Activated naive CD8-positive, alpha-beta T cell treated with anti-CD3 and anti-CD28 coated beads, Interleukin-2, amount 10 ng/mL, durations not matched to agents 7 days and 5 days (primary cell): ENCODE measurements at places on chromosomes 6 and 20. TPM values are rescaled to one million over a fixed set of nuclear protein-coding genes. Genes with fewer than 3 reads are reported as not detected.
A peak's percentile ranks its signal among the peaks of the same experiment; 100 is the strongest.

- DNase-seq: no peak
Measured at GRCh38 chr6:56936466-56936865, 18.4 kb upstream of the BEND6 start.

DNA sequence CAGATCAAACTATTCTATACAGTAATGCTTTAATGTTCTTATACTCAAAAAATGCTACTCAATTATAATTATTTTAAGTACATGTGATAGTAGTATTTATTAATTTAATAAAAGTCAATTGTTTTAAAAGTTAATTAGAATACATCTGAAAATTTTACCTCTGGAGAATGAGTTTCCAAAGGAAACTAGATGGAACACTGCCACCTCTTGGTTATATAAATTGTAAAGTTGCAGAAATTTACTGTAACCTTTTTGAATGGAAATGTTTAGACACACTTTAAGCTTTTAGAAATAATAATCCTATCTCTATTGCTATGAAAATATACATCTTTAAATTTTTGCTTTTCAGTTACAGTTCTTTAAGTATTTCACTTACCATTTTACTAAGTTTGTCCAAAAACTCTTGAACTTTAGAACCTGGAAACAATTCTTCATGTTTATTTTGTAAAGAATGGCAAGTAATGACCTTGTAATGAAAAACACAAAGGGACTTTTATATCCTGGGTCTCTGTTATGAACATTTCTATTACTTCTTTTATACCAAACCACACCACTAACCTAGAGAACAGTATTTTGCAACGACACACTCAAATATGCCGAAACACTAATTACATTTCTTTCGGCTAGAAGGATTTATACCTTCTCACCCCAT, 10.9 kb upstream of the BMP5 start:
- no peak for DNase-seq

- DNase-seq: no peak
Measured at GRCh38 chr6:9848094-9848493, 566.8 kb downstream of the TFAP2A start.

GRCh38 chr6:164315376-164315775, 900.9 kb downstream of the QKI start:
- DNase-seq: no peak

DNA sequence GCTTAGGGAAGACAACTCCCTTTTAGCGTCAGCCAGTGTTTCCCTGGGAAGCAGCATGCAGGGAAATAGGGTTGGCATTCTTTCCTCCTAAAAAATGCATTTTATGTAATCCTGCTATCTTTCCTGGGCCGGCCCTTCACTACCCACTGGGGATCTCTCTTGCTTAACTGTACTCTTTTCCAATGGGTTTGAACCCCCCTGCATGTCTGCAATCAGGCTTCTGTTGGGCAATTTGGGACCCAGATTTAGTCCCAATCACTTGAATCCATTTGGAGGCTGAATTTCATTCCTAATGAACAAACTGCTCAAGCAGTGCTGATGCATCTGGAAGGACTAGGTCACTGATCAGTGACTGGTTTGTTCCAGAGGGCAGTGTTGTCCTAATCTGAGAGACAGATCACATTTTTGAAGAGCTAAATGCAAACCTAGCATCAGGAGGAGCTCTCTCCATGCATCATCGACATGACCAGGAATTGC, 152.0 kb downstream of the TSHZ2 start:
- no peak for DNase-seq

DNA sequence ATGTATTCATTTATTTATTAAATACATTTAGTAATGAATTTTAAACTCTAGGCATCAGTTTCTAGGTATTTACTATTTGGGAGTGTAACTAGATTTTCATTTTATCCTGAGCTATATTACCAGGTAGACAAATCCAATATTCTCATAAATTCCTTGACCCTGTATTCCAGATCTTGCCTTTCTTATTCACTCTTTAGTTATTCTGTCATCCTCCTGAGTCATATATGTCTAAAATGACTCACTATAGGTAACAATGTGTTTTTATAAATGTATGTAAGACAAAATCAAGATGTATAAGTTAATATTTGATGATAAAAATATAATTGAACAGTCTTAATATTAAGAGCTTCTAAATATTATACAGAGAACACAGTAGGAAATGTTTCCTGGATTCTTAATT, 642.1 kb upstream of the NRSN1 start:
- DNase-seq: no peak

DNA sequence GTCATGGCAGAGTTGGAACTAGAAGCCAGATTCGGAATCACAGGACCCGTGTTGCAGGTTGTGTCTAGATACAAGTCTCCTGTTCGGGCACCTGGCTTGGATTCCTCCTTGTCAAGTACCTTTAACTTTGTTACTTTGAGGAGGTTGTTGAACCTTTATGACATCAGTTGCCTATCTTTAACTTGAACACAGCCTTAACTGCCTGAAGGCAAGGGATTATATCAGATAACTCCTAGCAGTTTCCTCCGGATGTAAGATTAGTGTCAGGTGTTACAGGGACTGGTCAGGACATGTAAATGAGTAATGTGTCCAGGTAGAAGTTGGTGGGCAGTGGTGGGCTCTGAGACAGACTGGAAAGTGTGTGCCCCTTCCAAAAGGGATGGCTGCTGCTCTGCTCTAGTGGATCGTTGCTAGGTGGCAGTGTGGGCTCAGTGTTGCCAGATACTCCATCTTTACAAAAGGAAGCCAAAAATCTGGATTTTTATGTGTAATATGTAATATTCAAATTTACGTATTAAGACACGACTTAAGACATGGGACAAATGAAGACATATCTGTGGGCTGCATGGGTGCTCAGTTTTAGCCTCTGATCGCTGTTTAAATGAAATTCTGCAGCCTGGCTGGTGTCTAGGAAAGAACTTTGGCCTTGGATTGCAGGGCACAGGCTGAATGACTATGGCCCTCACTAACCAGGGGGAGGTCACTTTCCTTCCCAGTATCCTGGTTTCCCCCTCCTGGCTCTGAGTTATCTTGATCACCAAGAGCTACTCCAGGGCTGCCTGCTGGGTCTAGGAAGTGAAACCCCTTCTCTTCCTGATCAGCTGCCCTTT, 27.1 kb downstream of the CHMP4B start:
- DNase-seq: no peak

- DNase-seq: peak; percentile 70
Measured at GRCh38 chr6:42045538-42046460, 4.5 kb upstream of the TAF8 start.

DNA sequence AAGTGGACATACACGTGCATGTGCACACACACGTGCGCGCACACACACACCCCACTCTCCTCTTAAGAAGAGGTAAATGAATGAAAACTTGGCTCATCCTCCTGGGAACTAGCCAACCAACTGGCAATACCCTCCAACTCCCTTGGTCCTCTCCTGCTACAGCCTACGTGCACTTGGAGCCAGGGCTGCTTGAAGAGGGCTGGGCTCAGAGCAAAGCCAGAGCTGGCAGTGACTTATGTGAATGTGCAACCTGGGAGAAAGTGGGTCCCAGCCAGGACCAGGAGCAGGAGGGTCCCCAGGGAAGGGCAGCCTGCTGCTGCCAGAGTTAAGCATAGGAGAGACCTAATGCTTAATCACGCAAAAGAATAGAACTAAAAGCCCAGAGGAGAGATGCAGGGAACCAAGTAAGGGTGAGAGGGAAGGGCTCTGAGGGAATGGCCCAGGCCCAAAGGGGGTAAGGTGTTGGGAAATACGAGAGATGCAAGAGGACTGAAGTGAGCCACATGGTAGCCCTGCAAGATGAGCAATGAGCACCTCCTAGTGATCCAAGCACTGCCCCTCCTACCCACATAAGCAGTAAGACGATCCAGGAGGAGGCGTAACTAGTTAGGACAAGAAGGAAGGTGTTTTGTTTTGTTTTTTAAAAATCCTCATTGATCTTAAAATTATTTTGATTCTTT, 24.7 kb downstream of the TRAF3IP2 start:
- DNase-seq: no peak

The SCUBE3 gene
- 0.20 TPM for total RNA-seq

The CCM2L gene
- not detected for total RNA-seq

The ANKEF1 gene
- 7.6 TPM for total RNA-seq

The RFX6 gene
- not detected for total RNA-seq
